T-helper 22 cell (primary cell): ENCODE measurements at places on chromosomes 16 and 17.

DNA sequence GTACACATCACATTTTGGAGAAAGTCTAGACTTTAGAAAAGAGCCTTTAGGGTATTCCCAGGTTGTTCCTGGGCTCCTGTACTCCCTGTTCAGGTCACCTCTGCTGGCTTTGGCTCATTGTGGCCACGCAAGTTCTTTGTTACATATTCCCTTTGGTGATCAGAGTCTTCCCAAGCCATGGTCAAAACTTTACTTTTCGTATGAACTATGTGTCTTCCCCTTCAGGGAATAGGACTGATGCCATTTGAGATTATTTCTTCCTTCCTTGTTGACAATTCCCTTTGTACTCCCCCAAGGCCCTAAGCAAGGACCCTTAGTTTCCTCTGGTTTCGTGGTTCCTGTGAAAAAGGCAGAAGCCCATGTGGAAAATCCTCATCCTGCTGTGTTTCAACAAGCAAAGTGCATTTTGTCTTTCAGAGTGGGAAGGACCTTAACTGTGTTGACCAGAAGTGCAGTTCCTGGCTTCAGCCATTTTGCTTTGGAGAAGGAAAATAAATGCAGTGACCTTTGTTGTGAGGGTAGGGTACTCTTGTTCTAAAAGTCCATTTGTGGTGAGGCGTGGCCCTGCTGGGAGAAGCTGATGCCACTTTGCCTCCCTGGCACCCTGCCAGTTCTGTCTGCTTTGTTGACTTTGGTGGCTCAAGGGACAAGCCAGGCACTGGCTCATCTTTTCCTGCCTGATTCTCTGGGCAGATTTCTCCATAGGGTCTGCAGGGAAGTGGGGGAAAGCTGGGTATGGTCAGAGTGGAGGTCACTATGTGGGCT lies 55.1 kb downstream of the ZNRF1 start:
- DNase-seq: no peak

DNA sequence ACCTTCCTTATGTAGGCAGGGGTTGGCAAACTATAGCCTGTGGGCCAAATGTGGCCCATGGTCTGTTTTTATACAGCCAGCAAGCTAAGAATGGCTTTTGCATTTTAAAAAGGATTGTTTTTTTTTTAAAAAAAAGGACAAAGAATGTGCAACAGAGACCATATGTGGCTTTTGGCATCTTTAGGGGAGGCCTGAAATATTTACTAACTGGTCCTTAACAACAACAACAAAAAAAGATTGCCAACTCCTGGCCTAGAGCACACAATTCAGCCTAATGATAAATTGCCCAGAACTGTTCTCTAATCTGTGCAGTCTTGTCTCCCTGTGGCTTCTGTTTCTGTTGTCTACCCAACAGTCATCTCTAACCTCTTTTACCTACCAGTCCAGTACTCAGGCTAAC lies 67.1 kb downstream of the SSH2 start:
- no peak for DNase-seq

DNA sequence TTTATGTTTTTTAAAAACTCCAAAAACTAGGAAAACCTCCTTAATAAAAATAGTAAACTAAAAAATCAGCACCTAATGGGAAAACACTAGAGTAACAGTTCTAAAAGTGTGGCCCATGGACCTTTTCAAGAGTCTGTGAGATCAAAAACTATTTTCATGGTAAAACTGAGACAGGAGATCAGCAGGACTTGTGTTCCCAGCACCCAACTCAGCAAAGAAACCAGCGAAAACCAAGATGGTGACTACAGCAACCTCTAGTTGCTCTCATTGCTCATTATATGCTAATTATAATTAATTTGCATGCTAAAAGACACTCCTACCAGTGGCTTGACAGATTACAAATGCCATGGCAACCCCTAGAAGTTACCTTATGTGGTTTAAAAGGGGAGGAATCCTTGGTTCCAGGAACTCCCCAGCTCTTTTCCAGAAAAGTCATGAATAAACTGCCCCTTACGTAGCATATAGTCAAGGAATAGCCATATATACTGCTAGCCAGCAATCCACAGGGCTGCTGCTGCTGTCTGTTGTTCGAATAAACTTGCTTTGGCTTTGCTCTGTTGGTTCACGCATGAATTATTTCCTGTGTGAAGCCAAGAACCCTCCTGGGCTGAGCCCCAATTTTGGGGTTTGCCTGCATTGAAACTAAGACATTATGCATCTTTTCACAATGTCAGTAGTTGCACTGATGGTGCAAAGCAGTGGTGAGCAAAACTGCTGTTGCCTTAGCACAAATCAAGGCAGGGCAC lies 12.4 kb downstream of the CMTR2 start:
- no peak for DNase-seq

GRCh38 chr17:78316867-78317789 lies 42.7 kb downstream of the SOCS3 start:
- no peak for DNase-seq
